Erythroblast (primary cell): ENCODE measurements at places on chromosomes 7 and 10.
A peak's percentile ranks its signal among the peaks of the same experiment; 100 is the strongest.

DNA sequence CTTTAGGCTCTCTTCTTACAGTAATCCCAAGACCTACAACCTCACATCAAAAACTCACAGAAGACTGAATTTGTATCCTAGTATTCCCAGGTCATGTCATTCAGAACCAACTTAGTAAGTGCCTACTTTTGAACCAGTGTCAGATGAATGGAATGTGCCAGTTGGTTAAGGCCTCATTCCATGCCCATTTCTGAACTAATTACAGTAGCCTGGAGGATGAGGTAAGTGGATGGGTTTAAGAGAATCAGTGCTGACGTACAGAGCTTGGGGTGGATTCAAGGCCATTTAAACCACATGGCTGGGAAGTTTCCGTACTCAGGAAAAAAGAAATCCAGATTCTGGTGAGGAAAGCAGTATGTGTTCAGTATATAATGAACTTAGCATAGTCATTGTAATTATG, 21.9 kb upstream of the FOXP2 start:
- no peak for DNase-seq

DNA sequence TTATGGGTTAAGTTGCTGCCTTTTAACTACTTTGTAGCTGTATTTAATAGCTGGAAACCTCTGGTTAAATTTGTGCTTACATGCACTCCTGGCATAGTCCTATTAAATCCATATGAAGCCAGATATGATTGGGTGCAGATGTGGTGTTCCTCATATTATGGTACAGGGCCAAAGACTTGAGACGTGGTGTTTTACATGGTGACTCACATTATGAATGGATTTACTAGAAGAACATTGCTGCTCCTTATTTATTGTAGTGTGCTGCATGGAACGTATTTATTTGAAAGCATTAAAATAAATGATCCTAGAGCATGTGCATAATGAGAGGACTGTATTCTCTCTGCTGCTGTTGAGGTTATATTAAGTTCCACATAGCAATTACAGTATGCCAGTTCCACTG, 224.1 kb downstream of the SLC25A13 start:
- no peak for DNase-seq

- no peak for DNase-seq
These were observed 77.2 kb downstream of the CFAP46 start for GRCh38 chr10:132865171-132865631.

DNA sequence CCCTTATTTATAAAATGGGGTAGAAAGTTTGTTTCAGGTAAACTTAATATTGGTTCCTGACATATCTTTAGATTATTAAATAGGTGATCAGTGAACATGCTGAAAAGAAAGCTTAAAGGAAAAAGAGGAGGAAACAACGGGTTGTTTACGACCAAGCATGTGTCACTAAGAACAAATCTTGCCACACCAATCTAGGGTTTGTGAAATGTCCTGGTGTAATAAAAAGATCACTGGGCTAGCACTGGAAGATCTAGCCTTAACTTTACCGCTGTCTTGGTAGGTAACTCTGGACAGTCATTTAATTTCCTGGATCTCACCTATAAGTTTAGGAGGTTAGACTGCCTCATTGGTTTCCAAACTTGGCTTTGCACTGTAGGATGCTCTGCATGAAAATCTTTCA, 19.0 kb downstream of the VPS26A start:
- no peak for DNase-seq

DNA sequence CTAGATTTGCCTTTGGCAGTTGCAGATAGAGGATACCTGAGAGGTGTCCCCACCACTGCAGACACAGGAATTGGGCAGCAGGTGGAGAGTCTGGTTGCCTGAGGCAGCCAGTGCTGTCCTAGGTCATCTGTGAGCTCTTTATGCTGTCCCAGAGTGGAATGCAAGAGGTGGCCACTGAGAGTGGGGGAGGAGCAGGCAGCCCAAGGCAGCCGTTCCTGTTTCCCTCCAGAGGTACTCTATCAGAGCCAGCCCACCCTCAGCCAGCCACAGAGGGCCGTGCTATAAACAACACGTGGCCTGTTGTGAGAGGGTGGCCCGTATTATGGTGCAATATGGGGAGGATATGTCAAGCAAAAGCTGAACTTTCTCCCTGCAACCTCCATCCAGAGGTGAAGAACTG, 8.5 kb downstream of the LRRC18 start:
- no peak for DNase-seq

DNA sequence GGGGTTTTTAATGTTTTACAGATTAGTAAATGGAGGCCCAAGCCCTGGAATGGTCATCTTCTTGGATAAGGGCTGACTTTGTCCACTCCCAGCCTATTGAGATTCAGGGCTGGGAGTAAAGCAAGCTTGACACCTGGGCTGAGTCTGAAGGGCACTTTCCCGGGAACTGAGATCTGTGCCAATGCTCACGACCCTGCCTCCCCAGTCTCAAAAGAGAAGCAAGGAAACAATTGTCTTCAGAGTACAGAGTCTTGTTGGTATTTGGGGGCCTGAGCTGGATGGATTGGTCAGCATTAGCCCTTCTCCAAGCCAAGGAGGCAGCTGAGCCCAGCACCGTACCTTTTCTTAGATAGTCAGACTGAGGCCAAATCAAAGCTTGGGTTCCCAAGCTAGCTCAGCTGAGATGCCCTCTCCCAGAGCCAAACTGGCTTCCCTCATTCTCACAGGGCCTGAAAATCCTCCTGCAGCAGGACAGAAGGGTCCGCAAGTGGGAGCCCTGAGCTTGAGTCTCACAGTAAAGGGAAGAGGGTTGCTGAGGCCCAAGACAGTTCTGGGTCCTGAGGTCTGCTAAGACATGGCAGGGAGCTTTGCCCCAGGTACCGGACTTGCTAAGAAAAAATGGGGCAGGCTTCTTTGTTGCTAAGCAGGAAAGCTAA, 3.7 kb downstream of the DDIT4 start:
- DNase-seq, result no peak

DNA sequence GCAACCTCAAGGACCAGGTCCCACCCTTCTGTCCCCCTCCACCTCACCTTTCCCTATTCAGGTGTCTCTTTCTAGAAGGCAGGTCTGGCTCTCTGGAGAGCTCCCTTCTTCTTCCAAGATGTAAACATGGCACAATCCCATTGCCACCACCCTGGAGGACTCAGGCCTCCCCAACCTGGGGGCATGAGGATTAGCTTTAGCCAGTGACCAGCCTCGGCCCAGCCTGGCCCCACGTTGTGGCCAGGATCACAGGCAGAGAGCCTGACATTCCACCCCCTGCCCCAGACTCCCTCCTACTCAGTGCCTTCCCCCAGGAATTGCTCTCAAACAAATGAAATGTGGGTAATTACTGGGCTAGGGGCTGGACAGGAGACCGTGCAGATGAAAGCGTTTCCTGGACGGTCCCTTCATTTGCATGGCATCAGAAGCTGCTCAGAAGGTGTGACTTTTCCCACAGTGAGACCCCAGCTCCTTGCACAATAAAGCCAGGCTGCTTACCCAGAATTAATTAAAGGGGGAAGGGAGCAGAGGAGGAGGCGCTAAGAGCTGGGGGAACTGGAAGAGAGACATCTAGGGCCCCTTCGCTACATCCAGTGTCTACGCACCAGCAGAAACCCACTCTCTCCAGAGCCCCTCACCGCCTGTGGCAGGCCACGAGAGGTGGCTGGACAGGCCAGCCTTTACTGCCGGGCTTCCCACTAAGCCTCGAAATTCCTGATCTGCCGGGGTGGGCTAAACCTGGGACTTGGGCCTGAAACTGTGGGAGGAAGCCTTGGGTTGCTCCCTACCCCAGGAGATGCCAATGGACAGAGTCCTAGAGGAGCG, 7.7 kb downstream of the FGF8 start:
- DNase-seq, result no peak

- DNase-seq, result no peak
These were observed 60.4 kb upstream of the CACNB2 start for GRCh38 chr10:18079665-18080295.

- no peak for DNase-seq
These were observed 109.6 kb downstream of the MACC1 start for GRCh38 chr7:20107582-20107981.

DNA sequence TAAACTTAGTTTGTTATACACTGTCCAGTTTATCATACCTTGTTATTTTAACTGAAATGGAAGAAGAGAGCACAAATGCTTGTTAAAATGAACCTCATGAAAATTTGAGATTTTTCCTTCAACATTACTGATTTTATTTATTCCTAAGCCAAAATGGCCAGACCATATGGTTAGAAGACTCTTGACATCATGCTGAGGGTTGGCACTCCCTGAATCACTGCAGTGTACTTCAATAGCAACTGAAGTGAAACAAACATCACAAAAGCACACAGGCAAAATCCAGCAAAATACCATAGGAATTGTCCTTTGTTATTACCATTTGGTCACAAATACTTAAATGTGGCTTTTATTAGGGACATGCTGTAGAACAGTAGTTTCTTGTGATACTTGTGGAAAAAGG, 347.8 kb downstream of the NXPH1 start:
- no peak for DNase-seq

GRCh38 chr7:149774237-149775175, 1.1 kb upstream of the ZNF467 start:
- DNase-seq, result no peak

DNA sequence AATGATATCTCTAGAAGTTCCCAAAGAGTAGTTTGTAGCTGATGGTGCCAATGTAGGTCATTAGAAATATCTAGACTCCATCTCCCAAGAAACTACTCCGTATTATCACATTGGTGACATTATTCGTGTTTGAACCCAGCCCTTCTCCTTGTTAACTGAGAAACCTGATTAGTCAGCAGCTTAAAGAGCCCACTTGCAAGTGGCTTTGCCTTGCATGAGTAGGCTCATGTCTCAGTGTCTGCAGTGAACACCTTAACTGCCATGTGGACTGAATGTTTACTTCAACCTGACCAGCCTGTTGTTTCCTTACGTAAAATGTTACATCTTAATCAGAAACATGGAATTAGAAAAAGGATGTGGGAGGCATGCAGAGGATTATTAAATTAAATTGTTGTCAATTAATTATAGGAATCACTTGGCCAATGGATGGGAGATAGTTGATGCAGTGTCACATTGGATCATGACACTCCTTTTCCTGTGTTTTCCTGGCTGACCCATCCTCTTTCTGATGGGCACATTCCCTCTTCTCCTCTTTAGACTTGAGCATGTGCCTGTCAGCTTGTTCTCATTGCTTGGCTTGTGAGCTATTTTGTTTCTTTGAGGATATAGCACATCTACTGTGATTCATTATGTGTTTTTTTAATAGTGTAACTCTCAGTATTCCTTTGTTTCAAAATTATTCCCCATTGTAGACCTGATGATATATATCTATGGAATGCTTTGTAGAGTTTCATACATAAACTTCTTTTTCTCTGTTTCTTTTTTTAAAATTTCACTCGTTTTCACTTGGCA, 18.0 kb downstream of the STARD3NL start:
- DNase-seq, result no peak

DNA sequence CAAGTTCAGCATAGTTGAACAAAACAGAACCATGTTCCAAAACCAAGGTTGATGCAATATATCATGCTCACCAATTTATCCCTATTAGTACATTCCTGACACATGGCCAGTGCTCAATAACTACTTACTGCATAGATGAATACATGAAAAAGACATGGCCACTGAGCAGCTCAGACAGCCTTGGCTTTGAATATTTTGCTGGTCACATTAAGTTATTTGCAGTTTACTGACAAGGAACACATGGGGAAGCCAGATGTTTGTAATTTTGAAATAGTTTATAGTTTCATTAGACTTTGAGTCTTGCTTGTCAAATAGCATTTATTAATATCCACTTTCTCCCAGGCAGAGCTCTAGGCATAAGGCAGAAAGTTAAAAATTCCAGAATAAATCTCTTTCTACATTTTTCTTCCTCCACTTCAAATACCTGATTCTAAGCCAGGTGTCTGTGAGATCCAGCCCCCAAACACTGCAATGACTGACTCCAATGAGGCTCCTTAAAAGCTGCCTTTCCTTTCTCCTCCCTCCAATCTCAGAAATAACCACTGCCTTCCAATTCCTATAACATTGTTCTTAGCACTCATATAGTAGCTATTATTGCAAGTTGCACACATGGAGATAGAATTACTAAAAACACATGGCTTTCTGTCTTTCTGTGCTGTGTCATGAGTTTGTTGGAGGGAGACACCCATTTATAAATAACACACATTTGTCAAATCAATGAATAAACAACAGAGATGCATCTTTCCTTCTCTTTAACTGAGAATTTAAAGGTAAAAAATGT, 91.3 kb downstream of the PCGF5 start:
- DNase-seq, result peak; percentile 49

GRCh38 chr10:3955955-3956617, 171.1 kb upstream of the KLF6 start:
- DNase-seq, result no peak

DNA sequence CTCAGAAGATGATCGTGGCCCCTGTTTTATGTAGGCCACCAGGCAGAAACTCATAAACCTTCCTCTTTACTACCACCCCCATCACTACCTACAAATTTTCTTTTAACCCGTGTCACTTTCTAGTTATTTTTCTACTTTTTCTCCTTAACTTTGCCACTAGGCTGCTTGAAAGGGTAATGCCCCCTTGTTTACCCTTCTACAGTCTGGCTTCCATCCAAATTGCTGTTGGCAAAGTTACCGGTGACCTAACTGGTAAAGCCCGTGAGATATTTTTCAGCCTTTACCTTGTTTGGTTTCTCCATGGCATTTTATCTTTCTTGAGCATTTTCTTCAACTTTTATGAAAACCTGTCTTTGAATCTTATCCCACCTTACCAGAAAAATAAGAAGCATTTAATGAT, 153.0 kb downstream of the WNT2 start:
- DNase-seq, result no peak

DNA sequence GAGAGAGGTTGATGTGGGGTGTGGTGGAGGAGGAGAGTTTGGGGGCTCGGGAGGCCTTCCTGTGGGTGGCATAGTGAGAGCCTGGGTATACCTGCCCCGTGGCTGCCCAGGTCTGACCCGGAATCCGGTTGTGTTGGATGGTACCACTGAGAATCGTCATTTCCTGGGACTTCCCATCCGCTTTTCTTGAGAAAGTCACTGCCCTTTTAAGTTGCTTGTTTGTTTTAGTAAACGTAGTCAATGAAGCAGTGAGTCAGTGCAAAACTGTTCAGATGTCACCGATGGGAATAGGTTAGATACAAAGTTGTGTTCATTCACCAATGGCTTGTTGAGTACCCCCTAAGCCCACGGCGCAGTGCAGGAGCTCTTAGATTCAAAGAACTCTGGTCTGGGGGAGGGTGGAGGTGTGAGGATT, 285.8 kb downstream of the CAMK1D start:
- DNase-seq, result no peak

- no peak for DNase-seq
These were observed 47.2 kb downstream of the PAX2 start for GRCh38 chr10:100792574-100792973.

GRCh38 chr7:103690242-103690974, 244.4 kb upstream of the SLC26A5 start:
- no peak for DNase-seq

GRCh38 chr7:2701832-2702593, 14.0 kb downstream of the AMZ1 start:
- no peak for DNase-seq

GRCh38 chr10:106493751-106494150, 670.8 kb downstream of the SORCS1 start:
- DNase-seq, result no peak

- no peak for DNase-seq
These were observed 18.7 kb upstream of the ST7 start for GRCh38 chr7:116934580-116934979.
